ENCODE measurements at places on chromosomes 1 and 21. TPM values are rescaled to one million over a fixed set of nuclear protein-coding genes. Genes with fewer than 3 reads are reported as not detected.

Gene AUNIP
- not detected for total RNA-seq

Gene PLA2G2C
- not detected for total RNA-seq

Gene NPR1
- 10.1 TPM for total RNA-seq

Gene ESRRG
- total RNA-seq, result 13.4 TPM

Gene OR10T2
- total RNA-seq, result not detected

Gene CFHR3
- total RNA-seq, result not detected

- no peaks in the 10 kb centered on the region for H3K4me1 ChIP-seq
- no peak overlapping the region for H3K4me3 ChIP-seq
- DNase-seq, result peak; percentile 3
- H3K36me3 ChIP-seq, result no peaks in the 10 kb centered on the region
Measured at GRCh38 chr1:2802421-2802961, 998 bp upstream of the TTC34 start.

DNA sequence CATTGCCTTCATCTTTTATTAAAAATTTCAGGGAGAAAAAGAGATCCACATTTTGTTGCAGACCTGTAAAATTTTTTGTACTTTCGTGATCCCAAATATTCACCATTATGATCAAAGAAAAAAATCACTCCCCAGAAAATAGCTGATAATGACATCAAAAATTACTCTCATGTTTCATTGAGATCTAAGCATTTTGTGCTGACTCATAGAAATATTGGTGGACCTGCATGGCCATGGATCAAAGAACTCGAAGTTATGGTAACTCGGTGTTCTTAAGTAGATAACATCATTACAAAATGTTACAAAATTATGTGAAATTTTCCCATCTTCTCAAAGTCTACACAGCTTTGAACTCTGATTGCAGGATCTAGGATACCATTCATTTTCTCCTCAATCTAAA is 135.8 kb downstream of the PTGER3 start:
- H3K36me3 ChIP-seq, result no peaks in the 10 kb centered on the region
- no peak overlapping the region for H3K4me3 ChIP-seq
- no peak overlapping the region for H3K27ac ChIP-seq

GRCh38 chr1:31705080-31705866 is 1.5 kb upstream of the COL16A1 start:
- H3K4me1 ChIP-seq, result peaks cover 20% of the 10 kb centered on the region
- peak overlapping the region; percentile 59 for H3K27ac ChIP-seq
- H3K4me3 ChIP-seq, result peak overlapping the region; percentile 54

- no peaks in the 10 kb centered on the region for H3K36me3 ChIP-seq
- H3K27ac ChIP-seq, result no peak overlapping the region
- H3K27me3 ChIP-seq, result no peaks in the 10 kb centered on the region
- no peaks in the 10 kb centered on the region for H3K4me1 ChIP-seq
- DNase-seq, result no peak
Measured at GRCh38 chr1:62725255-62725654, 37.1 kb upstream of the DOCK7 start.

DNA sequence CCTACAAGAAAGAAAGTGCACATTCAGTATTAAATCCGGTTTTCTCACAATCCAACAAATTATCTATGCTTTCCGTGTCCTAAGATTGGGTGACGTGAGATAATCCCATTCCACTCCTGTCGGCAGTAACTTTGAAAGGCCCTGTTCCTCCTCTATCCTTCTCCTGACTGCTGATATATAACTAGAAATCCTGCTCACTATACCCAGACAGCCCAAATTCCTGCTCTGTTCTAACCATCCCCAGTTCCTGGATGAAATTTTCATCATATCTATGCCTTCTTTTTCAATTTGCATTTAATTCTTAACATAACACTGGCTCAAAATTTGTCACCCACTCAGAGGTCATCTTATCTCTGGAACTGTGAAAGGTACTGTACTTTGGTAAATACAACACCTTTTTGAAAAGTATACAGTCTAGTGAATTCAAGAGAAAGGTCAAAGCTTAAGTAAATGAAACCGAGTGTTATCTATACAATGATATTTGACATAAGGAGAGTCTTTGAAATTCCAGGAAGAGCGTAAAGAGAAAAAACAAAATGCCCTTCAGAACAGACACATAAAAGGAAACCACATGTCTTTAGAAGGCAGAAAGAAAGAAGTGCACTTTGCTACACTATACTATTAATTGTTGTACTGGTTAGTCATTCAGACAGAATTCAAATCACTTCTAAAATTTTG is 200.5 kb upstream of the NEGR1 start:
- H3K4me1 ChIP-seq, result no peaks in the 10 kb centered on the region
- DNase-seq, result no peak
- H3K4me3 ChIP-seq, result no peak overlapping the region
- H3K36me3 ChIP-seq, result no peaks in the 10 kb centered on the region
- H3K27me3 ChIP-seq, result no peaks in the 10 kb centered on the region
- no peak overlapping the region for H3K27ac ChIP-seq

GRCh38 chr1:206505702-206506355 is 1.5 kb upstream of the RASSF5 start:
- no peaks in the 10 kb centered on the region for H3K36me3 ChIP-seq
- no peaks in the 10 kb centered on the region for H3K27me3 ChIP-seq
- DNase-seq, result peak; percentile 6
- no peak overlapping the region for H3K4me3 ChIP-seq
- no peak overlapping the region for H3K27ac ChIP-seq
- peaks cover 15% of the 10 kb centered on the region for H3K4me1 ChIP-seq

- H3K4me3 ChIP-seq, result no peak overlapping the region
- no peak overlapping the region for H3K27ac ChIP-seq
- no peak for DNase-seq
- H3K27me3 ChIP-seq, result no peaks in the 10 kb centered on the region
Measured at GRCh38 chr21:33386222-33386784, 16.9 kb upstream of the IFNGR2 start.

GRCh38 chr1:28371010-28371377 is 1.5 kb downstream of the PHACTR4 start:
- peaks cover 14% of the 10 kb centered on the region for H3K4me1 ChIP-seq
- no peak overlapping the region for H3K27ac ChIP-seq
- H3K27me3 ChIP-seq, result no peaks in the 10 kb centered on the region
- no peaks in the 10 kb centered on the region for H3K36me3 ChIP-seq

DNA sequence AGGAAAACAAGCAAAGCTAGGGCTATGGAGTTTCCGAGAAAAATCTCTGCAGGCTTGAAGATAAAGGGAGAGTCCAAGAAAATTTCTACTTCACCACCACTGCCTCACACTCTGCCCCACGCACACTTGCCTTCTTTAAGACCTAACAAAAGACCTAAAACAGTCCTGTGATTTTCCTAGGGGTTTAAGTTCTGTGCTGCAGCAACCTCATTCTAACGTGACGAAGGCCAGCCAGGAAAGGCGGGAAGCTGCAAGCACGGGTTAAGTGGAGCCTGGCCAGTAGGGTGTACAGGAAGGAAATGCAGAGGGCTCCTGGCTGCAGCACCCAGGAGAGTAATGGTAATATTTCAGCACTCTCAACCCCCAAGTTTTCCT is 1.5 kb downstream of the SPATA6 start:
- H3K27me3 ChIP-seq, result no peaks in the 10 kb centered on the region
- peaks cover 13% of the 10 kb centered on the region for H3K4me1 ChIP-seq
- H3K27ac ChIP-seq, result peak overlapping the region; percentile 79

- H3K36me3 ChIP-seq, result no peaks in the 10 kb centered on the region
- H3K27me3 ChIP-seq, result peaks cover 2% of the 10 kb centered on the region
- H3K4me1 ChIP-seq, result no peaks in the 10 kb centered on the region
- no peak overlapping the region for H3K27ac ChIP-seq
- no peak overlapping the region for H3K4me3 ChIP-seq
Measured at GRCh38 chr1:51086496-51087271, 15.3 kb upstream of the C1orf185 start.

DNA sequence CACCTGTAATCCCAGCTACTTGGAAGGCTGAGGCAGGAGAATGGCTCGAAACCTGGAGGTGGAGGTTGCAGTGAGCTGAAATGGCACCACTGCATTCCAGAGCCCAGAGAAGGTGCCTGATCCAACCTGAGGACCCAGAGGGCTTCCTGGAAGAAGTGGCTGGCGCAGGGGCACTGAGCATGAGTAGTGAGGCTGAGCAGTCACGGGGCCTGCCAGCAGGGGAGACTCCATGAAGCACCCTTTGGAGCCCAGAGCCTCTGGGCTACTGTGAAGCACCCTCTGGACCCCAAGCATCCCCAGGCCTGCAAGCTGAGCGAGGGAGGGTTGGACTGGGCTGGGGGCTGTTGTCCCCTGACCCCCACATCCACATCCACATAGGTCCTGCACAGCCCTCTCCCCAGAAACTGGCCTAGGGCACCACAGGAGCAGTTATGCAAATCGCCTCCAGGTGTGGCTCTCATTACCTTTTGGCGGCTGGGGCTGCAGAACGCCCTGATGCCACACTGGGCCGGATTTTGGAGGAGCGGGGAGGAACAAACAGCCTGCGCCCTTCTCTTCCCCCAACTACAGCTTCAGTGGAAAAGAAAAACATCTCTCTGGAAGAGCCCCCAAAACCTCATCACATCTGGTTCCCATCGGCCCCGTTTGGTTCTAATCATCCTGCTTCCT is 78.2 kb upstream of the TARDBP start:
- no peaks in the 10 kb centered on the region for H3K4me1 ChIP-seq
- no peak overlapping the region for H3K27ac ChIP-seq
- no peak overlapping the region for H3K4me3 ChIP-seq
- no peak for DNase-seq

DNA sequence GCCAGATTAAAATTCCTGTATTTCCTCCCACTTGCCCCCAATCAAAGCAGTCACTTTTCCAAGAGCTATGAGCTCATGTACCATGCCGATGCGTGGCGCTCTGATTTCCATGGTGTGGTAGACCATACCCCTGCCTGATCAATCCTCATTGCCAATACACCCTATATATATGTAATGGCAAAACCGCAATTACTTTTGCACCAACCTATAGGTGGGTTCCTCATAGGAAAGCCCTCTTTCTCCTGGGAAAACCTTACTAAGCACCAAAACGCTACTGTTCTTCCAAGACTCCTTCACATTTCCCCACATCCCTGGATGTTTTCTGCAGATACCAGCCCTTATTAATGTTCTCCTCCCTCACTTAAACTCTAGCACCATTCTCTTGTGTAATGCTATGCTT is 11.0 kb downstream of the KCNJ6 start:
- no peak overlapping the region for H3K27ac ChIP-seq
- H3K27me3 ChIP-seq, result peaks cover 8% of the 10 kb centered on the region
- H3K4me3 ChIP-seq, result no peak overlapping the region
- no peak for DNase-seq
- H3K36me3 ChIP-seq, result no peaks in the 10 kb centered on the region

DNA sequence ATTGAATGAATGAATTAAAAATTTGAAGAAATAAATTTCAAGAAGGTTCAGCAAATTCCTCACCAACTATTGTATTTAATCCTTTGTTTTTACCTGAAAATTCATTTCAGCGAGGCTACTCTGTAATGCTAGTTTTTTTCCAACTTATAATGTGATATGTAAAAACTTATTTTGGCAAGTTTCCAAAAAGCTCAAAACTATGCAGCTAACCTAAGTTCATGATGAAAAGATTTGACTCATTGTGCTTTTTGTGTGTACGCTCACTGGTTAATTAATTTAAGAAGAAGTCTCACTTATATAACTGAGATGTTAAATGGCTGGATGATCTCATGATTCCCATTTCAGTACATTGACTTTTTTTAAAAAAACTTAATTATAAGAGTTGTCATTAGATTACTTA is 196.0 kb upstream of the SAMSN1 start:
- no peak for DNase-seq
- H3K36me3 ChIP-seq, result no peaks in the 10 kb centered on the region
- no peak overlapping the region for H3K27ac ChIP-seq
- H3K27me3 ChIP-seq, result no peaks in the 10 kb centered on the region

DNA sequence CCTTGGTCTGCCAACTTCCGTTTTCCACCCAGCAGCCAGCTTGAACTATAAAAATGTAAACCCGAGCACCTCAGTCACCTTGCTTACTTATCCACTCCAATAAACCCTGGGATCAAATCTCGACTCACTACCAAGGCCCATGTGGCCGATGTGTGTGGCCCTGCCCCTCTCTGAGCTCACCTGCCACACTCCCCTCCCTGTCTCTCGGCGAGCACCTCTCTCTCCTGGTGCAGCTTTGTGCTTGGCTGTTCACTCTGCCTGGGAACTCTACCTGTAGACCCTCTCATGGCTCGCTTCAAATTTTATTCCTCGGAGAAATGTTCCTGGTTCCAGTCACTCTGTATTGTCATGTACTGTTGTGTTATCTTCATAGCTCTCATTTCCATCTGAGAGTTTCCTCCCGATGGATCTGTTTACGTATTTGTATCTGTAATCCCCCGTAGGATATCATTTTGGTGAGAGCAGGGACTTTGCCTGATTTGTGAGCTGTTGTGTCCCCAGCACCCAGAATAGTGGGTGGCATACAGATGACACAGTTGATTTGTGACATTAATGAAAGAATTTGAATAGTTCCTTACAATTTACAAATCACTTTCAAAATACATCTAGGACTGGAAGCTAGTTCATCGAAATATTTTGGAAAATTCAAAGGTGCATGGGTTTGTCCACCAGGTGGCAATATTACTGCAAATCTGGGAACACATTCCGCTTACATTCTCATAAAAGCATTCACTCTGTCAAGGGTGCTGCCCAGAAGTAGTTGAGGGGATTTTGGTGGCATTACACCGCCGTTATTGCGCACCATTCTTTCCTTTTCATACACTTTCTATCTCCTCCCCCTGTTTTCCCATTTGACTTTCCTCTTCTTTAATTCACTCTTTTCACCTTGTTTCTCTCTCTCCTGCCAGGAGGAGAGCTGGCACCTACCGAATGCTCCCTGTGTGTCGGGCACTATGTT is 95.3 kb downstream of the ABCA4 start:
- no peaks in the 10 kb centered on the region for H3K36me3 ChIP-seq
- H3K27ac ChIP-seq, result no peak overlapping the region
- DNase-seq, result no peak
- H3K27me3 ChIP-seq, result no peaks in the 10 kb centered on the region
